ENCODE measurements at places on chromosomes 4 and X.

GRCh38 chr4:106364282-106364681, 4.3 kb downstream of the GIMD1 start:
- no peak for DNase-seq

DNA sequence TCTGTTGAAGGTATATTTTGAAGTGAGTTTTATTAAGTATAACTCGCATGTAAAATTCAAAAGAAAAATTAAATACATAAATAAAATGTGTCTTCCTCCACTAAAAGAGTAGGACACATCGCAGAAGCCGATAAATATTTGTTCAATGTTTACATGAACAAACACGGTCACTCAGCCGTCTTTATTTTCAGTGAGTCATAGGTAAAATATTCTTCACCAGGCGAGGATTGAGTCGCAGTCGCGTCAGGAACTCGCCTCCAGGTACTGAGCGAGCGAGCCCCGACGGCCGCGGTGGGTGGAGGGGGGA, 271 bp upstream of the FUNDC2 start:
- DNase-seq: no peak

DNA sequence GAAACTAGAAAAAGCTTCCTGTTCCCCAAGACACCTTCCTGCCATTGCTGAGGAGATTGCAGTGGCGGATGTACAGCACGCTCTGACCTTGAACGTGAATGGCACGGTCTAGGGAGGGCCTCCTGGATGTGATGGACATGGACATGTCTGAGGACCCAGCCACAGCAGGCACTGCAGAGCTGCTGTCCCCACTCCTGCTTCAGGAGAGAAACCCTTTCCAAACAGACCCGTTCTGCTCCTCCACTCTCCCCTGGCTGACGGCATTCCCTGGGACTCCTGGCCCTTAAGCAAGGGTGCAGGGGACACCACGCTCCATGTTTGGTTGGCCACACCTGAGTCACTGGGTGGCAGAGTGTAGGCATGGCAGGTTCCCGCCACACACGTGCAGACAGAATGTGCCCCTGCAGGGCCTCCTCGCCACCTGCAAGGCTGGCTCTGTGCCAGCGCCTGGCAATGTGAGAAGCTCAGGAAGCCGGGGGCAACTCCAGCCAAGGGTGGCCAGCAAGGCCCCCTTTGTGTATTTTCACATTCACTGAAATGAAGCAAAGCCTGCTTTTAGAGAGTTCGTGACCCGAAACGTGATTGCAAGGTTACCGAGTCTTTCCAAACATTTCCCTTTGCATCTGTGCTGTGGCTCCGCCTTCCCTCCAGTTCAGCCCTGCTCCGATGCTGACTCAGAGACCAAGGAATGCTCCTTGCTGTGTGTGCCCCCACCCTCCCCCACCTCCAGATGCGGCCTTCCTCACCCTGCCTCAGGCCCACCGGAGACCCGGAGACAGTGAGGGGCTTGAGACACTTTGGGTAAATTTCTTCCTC, 46.1 kb downstream of the HTRA3 start:
- peak; percentile 46 for DNase-seq

DNA sequence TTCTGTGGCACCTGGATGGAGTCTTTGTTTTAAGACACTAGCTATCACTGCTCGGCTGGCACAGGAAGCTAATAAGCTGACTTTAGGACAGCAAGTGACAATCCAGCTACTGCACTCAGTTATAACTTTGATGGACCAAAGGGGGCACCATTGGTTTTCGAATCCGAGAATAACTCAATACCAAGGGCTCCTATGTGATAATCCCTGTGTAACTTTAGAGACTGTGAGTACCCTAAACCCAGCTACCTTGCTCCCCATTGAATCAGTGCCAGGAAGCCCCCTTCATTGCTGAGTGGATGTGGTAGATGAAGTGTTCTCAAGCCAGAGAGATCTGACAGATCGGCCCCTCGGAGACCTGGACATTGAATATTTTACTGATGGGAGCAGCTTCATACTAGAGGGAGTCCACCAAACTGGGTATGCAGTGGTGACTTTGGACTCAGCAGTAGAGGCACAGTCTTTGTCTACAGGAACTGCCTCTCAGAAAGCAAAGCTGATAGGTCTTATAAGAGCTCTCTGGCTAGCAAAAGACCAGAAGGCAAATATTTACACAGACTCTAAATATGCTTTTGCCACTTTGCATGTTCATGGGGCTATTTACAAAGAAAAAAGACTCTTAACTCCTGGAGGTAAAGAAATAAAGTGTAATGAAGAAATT, 35.5 kb upstream of the UGT2B7 start:
- DNase-seq: peak; percentile 38

GRCh38 chrX:15838017-15838416, 16.6 kb downstream of the AP1S2 start:
- DNase-seq: no peak

- DNase-seq: peak; percentile 17
These were observed 1840.1 kb downstream of the PCDH7 start for GRCh38 chr4:32560306-32560705.

GRCh38 chr4:170853422-170854021, 763.8 kb upstream of the AADAT start:
- DNase-seq: no peak

- DNase-seq: no peak
These were observed 24.6 kb upstream of the LAP3 start for GRCh38 chr4:17552427-17552826.

GRCh38 chr4:140706276-140706625, 49.9 kb downstream of the TBC1D9 start:
- DNase-seq: no peak

GRCh38 chrX:82658492-82658891, 849.6 kb upstream of the POU3F4 start:
- DNase-seq: no peak
